ENCODE measurements at places on chromosomes 7 and 10.

DNA sequence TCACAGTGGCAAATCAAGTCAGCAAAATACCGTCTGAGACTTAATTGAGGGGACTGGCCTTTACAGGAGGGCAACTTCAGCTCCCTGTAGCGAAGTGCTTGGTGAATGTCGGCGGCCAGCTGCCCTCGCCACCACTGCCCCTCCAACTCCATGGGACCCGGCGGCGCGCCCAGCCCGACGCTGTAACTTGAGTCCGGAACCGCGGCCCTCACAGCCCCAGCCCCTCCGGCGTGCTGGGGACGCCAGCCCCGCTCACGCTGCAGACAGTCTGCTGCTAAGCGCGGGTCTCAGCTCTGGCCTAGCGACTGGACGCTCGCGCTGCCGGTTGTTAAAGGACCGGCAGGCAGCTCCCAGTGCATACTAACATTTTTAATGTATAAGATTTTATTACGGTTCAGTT, 113.4 kb upstream of the NUPR2 start:
- no peak for DNase-seq

GRCh38 chr10:53697038-53697437, 924.5 kb upstream of the MBL2 start:
- DNase-seq: no peak

DNA sequence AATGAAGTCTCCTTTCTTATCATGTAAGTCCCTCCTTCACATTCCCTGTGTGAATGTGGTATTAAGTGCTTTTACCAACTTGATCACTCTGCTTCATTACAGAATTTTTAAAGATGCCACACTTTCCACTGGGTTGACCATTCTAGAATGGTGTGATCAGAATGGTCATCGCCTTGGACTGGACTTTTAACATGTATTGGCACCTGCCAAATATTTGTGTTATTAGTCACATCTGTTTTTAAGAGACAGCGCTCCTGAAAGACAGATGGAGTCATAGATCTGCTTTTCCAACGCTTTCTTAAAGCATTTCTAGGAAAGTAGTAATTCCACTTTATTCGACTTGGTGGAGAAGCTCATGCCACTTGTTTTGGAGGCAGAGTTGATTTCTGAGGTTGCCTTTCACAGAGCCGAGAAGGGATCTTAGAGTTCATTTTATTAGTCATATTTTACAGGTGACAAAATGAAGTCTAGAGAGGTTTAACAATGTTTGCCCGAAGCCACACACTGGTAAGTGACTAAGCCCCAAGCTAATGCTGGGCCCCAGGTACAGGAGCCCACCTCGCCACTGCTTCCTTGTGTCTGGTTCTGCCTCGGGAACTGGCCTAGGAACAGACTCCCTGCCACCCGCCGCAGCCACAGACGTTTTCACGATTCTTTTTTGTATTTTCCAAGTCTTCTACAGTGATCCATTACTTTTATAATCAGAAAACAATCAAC, 10.4 kb upstream of the BAMBI start:
- DNase-seq: no peak

DNA sequence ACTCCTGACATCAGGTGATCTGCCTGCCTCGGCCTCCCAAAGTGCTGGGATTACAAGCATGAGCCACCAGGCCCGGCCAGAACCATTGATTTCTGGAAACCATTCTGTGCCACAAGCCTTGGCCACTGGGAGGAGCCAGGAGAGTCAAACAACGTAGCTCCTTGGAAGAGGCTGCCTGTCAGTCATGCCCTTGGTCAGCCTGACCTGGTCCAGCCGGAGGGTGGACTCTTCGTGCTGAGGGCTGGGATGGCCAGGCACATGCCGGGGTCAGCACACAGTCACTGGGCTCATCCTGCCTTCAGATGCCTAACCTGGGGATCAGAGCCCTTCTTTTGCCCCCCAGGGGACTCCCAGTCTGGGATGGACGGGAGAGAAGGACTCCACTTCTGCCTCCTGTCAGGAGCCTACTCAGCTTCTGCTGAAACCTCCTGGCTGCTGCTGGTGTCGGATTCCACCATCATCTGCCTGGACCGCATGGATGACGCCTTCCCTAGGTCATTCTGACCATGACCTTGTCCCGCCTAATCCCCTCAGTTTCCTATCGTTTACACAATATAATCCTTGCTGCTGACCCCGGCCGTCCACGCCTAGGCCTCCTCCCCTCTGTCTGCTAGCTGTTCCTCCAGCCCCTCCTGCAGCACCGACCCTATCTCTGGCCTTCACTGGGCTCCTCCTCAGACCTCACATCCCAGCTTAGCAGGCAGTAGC, 30.4 kb downstream of the TMEM270 start:
- no peak for DNase-seq

DNA sequence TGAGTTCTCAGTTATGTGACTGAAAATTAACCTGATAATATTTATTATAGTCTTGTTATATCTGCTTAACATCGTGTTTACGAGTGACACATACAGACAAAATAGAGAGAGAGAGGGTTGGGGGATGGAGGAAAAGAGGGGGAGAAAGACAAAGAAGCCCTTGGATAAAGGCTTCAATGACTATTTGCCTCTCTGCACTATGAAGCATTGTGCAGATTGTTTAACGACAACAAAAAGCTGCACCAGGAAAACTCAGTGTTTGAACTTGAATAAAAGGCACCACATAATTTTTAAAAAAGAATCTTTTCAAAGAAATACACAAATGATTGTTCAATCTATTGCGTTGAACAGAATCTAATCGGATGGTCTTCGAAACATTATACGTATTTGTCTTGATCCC, 27.8 kb downstream of the MAGI2 start:
- DNase-seq: no peak

DNA sequence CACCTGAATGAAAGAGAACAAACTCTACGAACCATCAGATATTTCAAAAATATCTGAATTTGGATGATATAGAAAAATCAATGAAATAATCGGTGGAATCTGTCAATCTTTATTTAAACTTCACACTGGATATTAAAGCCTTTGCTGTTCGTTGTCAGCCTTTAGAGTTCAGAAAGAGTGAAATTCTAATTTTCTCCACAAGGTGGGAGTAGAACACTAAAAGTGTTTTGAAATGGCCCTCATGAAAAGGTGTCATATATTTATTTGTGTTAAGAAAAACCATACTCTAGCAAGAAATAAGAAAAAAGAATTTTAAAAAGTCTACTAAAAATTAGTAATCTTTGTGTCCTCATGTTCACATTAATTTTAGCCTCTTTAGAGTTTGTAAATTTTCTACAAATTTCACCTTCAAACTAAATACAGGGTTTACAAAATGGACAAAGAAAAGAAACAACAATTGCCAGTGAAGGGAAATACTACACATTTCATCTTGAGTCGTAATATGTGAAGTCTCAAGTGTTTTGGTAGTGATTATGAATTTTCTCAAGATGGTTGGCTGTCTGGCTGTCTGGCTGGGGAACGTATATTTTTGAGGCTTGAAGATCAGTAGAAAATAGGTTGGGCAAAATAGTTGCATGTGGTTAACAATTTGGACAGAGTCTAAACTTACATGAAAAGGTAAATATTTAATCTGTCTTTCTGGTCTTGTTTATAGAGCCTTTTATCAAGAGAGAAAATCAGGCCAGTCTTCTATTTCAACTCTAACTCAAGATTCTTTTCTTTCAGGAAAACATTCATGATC, 43.7 kb downstream of the DNAJB9 start:
- DNase-seq: no peak

- DNase-seq: no peak
Measured at GRCh38 chr10:72810976-72811375, 82.6 kb upstream of the OIT3 start.

DNA sequence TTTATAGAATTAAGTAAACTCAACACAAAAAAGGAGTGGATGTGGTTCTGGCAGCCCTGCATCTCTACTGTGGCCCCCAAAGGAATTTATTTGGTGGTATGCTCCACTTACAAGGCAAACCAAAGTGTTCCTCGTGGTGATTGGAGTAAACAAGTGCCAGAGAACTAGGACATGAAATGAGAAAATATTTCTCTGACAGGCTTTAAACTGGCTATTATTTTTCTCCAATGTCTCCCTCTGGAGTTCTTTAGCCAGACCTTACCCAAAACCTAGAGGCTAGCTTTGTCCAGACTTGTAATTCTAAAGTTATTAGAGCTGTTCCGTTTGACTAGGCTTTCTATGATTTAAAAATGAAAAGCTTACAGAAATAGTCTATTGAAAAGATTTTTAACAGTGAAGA, 990.1 kb downstream of the CNTNAP2 start:
- no peak for DNase-seq

DNA sequence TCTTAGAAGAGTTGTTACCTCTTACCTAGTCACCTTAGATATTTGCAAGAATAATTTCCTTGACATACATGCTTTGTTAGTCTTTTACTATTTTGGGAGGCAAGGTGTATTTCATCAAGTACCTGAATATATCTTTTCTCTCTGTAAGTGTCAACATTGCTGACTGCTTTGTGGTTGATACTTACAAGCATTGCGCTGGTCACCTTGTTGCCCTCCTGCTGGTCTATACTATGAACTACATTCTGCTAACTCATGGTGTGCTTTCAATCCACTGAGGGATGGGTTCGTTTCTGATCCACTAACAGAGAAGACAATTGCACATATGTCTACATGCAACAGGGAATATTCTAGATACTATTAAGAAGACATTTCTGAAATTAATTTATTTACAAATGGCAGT, 837.8 kb upstream of the COBL start:
- no peak for DNase-seq

DNA sequence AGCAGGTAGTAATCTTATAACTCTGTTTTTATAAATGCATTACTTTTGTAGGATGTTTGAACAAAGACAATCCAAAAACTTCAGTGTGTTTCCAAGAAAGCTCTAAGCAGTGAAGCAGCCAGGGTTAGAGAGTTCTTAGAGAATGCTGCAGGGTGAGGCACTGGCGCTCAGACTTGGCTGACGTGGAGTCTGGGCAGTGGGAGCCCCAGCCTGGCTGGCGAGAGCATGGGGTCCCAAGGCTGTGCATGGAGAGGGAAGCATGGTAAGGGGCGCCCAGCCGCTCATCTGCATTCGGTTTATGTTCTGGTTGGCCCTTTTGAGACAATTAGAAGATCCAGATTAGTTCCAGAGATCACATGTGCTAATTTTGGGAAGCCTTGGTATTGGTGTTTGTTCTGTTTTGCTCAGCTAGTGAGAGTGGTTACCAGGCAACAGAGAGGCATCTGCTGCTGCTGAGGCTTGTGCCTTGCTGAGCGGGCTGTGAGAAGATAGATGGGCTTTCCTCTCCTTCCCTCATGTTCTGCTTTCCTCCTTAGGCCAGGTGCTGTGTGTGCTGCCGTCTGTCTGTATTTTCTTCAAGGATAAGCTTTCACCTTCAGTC, 10.3 kb downstream of the SUN1 start:
- no peak for DNase-seq

- DNase-seq: no peak
Measured at GRCh38 chr7:150935149-150935548, 43.0 kb downstream of the KCNH2 start.

DNA sequence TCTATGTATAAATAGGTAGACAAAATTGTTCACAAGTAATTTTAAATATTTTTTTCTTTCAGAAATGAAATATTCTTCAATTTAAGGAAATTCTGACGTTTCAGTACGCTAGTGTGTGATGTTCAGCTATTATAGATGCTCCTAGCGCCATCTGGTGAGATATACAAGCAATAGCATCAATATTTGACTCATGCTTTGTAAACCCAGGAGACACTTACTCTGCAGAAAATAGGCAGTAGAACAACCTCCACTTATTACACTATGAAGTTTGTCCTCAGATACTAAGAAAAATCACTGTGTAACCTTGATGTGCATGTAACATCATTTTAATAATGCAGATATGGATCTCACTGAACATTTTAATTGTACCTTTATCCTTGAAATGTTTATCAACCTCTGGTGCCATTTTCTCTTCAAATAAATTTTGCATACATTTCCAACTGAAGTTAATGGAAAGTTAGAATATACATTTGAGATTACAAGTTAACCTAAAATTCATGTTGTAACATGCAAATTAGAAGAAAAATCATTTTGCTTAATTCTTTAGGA, 151.5 kb upstream of the FAM3C start:
- no peak for DNase-seq

GRCh38 chr10:112843623-112844022, 106.4 kb upstream of the TCF7L2 start:
- no peak for DNase-seq

GRCh38 chr10:70894416-70894815, 6.1 kb upstream of the PCBD1 start:
- DNase-seq: no peak

- DNase-seq: no peak
Measured at GRCh38 chr7:144606261-144606660, 202.8 kb upstream of the NOBOX start.

DNA sequence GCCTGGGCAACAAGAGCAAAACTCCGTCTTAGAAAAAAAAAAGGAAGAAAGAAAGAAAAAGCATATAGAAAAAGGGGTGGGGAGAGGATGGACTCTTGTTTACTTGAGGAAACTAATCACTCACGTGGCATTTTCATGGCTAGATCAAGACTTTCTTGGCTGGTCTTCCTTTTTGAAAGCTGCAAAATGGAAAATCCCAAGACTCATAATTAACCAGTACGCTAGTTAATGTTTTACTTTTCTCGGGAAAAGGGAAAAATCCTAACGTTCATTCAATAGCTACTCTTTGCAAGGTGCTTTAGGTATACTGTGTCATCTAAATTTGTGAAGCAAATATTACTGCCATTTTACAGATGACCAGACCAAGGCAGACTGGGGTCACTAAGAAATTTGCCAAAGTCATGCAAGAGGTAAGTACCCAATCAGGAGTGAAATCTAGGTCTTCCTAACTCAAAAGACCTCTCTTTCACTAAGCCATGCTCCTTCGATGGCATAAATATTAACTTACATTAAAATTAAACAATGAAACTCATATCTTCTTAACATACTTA, 24.4 kb downstream of the NAPEPLD start:
- DNase-seq: no peak

DNA sequence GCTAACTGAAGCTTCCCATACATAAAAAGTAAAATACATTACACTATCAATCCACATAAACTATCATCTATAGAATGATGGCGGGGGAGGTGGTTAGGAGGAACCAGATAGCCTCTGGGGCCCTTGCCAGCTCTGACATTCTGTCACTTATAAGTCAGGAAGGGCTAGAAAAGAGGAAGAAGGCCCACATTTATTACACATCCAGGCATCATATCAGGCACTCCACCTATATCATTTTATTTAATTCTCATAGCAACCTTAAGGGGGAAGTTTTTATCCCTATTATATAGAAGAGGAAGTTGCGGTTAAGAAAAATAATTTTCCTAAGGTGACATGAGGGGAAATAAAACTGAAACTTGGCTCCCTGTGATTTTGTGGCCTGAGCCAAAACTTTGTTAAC, 29.9 kb downstream of the HEPACAM2 start:
- DNase-seq: no peak

DNA sequence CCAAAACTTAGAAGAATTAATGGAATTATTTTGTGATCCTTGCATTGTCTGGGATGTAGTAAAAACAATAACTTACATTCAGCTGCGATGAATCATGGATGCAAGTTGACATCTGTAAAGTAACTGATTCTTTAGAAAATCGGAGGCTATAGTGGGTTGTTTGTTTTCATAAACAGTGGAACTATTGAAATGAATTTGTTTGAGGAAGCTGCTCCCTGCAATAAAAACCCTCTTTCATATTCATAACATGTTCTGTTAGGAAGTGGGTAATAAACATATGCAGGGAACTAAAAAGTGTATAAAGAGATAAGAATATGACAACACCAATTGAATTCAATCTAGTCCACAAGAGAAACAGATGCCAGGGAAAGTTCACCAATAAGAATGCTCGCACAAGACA, 53.6 kb downstream of the AGMO start:
- no peak for DNase-seq

Data from stimulated activated CD4-positive, alpha-beta T cell treated with anti-CD3 and anti-CD28 coated beads, TNF-alpha, amount 100 ng/mL, for 48 hours (primary cell).